Activated CD4-positive, alpha-beta memory T cell treated with anti-CD3 and anti-CD28 coated beads for 36 hours (primary cell): ENCODE measurements at places on chromosomes 2 and 18. TPM values are rescaled to one million over a fixed set of nuclear protein-coding genes. Genes with fewer than 3 reads are reported as not detected.

GRCh38 chr2:153386481-153386897 lies 92.1 kb downstream of the RPRM start:
- DNase-seq: no peak

DNA sequence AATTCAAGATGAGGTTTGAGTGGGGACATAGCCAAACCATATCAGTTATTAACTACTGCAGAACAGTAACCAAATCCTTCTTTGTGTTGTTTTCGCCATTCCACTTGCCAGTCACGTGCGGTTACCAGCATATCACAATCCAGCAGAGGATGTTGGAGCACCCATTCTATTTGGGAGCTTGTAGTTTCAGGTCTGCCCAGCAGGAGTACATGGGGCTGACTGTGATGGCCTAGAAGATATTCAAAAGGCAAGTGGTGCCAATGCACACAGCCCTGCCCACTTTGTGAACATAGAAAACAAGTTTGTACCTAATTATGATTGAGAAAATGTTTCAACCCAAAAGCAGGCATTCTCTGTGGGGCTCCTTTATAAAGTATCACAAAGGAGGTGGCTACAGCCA lies 57.0 kb downstream of the ZNF519 start:
- DNase-seq: no peak

GRCh38 chr2:216604458-216604857 lies 28.8 kb upstream of the IGFBP2 start:
- DNase-seq: no peak

DNA sequence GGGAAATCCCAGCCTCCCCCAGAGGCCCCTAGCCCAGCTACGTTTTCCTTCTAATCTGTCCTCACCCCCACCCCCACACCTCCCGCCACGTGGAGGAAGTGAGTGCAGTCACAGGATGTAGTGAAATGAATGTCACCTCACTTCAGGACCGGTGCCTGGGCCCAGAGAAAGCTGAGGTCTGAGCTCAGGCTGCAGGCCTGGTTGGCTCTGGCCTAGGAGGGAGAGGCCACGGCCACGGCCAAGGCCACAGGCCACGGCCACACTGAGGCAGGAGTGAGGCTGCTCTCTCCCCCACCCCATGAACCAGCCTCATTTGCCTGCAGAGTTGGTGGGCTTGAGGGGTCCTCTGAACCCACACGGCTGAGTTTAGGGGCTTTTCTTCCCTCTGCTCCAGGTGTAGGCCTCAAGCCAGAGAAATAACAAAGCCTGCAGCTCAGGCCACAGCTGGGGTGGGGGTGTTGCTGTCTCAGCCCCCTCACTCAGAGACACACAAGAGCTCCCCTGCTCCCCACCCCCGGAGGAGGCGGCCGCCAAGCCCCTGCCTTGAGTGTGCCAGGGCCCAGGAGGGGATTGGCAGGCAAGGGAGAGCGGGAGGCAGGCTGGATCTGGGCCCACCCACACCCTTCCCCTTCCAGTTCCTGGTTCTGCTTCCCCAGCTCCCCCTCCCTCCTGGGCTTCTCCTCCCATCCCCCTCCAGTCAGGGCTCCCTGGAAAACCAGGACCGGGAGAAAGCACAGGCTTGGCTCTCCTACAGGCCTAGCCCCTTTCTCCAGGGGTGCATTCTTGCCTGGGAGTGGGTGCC lies 27.0 kb downstream of the DNMT3A start:
- DNase-seq: peak; percentile 96

DNA sequence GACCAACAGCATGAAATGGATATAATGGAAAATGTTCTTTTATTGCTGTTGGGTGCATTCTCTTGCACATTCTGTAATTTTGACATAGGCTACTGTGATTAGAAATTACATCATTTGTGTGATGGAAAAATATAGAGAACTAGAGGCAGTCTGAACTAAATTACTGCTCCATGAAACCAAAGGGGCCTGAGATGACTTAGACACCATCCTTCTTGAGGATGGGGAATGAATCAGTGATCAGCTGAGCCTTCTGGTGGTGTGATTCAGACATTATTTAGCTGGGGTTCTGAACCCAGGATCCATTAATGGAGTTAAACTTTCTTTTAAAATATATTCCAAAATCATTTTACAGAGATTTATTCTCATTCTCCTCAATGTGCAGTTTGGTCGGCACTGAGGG lies 135.8 kb downstream of the LDLRAD4 start:
- DNase-seq: no peak

GRCh38 chr2:233243348-233243747 lies 8.1 kb upstream of the ATG16L1 start:
- DNase-seq: no peak

DNA sequence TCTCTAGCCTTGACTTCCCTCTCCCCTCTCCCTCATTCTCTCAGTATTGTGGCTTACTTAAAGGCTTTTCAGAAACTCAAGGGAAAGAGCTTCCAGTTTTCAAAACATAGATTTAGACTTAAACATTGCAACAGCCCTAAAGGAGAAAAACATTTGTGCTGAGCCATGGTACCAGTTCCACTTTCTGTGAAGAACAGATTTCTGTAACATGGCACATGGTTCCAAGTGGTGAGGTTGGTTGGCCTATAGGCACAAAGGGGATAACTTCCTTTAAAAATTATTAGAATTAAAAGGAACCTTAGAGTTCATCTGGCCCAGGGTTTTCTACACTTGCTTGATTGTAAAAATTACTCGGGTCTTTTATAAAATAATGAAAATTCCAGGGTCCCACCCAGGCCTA lies 138.6 kb upstream of the CDCA7 start:
- no peak for DNase-seq

DNA sequence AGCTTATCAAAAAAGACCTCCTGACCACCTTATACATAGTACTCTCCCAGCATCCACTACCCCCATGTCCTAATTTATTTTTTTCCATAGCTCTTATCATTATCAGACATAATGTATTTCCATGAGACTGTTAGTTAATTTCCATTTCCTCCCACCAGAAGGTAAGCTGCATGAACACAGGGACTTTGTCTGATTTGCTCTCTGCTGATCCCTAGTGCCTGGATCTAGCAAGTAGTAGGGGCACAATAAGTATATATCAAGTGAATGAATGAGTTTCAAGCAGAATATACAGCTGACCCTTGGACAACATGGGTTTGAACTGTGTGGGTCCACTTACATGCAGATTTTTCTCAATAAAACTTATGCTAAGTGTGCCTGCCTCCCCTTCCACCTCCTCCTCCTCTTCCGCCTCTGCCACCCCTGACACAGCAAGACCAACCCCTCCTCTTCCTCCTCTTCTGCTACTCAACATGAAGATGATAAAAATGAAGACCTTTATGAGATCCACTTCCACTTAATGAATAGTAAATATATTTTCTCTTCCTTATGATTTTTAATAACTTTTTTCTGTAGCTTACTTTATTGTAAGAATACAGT lies 53.8 kb downstream of the CTAGE1 start:
- no peak for DNase-seq

GRCh38 chr18:9570255-9570654 lies 44.1 kb downstream of the PPP4R1 start:
- no peak for DNase-seq

GRCh38 chr2:106956416-106956815 lies 70.4 kb upstream of the ST6GAL2 start:
- no peak for DNase-seq

DNA sequence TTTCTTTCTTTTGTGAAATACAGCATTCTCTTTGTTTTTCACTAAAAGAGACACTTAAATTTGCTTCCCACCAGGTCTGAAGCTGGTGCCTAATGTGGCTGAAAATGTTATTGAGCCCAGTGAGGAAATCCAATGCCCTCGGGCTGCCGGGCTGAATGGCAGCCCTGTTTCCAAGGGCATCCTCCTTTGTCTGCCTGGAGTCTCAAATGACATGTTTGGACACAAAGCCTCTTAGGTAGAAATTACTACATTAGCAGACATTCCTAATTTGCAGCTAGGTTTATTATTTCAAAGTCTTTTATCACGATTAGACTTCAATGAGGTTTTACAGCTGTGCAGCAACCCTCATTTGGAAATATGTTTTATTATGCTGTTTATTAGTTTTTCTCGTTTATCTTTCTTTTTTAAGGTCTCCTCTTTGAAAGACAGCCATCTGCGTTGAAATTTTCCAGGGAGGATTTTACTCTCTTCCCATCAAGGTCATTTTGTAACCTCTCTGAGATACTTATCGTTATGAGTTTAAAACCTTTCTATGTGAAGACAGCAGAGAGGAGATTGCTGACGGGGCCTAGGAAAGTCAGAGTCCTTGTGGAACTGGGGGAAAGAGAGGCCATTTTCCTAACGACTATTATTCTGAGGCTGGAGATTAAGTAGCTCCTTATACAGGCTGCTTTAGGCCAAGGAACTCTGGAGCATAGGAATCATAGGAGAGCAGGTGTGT lies 59.0 kb upstream of the ZNF532 start:
- no peak for DNase-seq

DNA sequence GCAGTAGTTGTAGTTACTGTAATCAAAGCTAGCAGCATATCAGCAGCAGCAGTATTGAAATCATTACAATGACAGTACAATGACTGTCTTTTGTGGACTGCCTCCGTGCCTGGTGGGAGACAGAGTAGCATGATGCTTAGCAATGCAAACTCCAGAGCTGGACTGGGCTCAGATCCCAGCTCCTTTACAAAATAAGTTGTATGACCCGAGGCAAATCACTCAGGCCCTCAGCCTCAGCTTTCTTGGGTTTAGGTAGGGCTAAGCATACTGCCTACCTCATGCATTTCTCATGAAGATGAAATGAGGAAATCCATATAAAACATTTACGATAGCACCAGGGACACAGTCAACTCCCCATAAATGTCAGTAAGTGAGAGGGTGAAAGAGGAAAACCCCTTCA lies 170.7 kb downstream of the TTC32 start:
- no peak for DNase-seq

DNA sequence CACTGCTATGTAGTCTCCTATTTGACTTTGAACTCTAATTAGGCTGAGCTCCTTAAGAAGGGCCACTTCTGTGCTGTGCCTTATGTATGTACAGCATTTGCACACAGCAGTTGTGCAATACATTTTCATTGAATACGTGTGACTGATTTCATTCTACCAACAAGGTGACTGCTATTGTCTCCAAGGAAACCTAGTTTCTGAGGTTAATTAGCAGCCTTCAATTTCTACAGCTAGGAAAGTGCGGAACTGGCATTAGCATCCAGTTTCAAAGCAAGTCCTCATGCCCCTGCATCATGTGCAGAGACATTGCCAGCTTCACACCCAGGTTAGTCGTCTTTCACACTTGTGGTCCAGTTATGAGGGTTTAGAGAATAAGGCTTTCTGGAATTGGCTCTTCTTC lies 58.6 kb downstream of the NCK2 start:
- DNase-seq: peak; percentile 59

DNA sequence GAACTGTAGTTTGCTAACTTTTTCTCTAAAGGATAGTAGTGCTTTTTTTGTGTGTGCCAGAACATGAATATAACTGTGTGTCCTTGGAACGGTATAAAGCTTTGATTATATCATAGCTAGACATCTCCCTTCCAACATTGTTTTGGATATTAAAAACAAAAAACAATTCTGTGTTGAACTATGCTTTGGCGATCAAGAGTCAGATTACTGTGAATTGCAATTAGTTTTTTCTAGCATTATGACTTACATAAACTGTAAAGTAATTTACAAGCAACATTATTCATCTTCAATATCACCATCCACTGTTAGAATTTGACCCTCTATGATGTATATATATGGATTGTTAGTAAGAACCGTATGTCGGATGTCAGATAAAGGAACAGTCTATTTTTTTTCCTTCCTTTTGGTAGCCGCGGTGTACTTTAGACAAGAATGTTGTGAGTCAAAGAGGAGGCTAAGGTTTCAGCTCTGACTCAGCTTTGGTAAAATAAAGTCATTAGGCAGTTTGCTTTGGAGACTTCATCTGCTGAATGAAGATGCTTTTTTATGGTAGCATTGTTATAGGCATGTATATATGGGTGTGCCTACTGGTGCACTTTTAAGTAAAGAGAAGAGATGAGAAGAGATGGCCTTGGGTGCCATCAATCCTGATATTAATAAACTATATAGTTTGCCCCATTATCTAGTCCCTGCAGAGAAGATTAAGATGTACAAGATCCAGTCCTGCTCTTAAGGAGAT lies 76.4 kb downstream of the LTBP1 start:
- DNase-seq: no peak

DNA sequence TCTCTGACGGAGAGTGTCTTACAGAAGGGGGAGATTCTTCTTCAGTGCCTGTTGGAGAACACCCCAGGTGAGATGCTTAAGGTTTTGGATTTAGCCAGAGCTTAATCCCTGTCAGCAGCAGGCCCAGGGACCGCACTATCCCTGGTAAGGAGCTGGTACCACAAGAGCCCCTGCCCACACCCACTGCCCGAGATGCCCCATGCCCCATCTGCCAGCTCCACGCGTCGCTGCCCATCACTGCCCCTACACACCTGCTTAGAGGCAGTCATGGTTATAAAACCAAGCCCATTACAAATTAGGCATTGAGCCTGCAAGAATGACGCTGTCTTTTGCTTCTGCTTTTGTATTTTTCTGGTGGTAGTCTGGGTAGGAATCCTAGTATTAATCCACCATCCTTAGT lies 21.7 kb downstream of the CEP68 start:
- no peak for DNase-seq

GRCh38 chr2:142778289-142778688 lies 99.2 kb upstream of the KYNU start:
- no peak for DNase-seq

DNA sequence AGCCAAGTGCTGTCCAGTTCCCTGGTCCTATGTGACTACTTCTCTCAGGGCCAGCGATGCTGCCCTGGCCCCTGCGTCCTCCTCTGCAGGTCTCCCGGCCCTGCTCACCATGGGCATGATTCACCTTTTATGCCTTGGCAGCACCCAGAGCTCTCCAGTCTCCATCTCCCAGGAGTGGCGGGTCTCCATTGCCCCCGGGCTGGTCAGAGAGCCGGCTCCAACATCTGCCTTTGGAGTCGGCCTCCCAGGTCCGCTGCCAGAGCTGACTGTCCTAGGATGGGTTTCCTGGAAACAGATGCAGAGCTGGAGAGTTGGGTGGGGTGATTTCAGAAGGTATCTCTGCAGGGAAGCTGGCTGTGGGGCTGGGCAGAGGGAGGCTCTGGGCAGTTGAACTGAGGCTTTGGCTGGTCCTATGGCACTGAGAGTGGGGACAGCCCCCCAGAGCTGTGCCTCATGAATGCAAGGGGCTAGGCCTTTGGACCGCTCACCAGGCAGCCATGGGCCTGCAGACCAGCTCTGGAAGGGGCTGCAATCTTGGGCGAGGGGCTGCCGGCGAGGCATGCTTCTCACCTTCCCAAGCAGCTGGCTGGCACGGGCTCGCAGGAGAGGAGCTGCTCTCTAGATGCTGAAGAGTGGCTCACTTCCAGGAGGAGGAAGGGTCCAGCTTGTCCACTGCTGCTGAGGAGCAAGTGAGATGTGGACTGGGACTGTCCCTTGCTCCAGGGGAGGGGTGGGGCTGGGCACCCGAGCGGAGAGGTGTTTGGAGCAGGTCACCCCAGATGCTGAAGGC lies 59.8 kb upstream of the HS6ST1 start:
- DNase-seq: no peak

The TEKT4 gene
- total RNA-seq: not detected

The SPDYA gene
- total RNA-seq: 1.1 TPM

The AMER3 gene
- not detected for total RNA-seq

The PRSS56 gene
- not detected for total RNA-seq

The LHCGR gene
- not detected for total RNA-seq

The MRO gene
- not detected for total RNA-seq

The FOXD4L1 gene
- total RNA-seq: not detected

The PPP1R1C gene
- not detected for total RNA-seq

The MSH2 gene
- total RNA-seq: 59.1 TPM

The DLGAP1 gene
- total RNA-seq: 0.45 TPM

The IMPACT gene
- total RNA-seq: 13.7 TPM

The MC5R gene
- total RNA-seq: not detected
